Vagina (tissue), 2 donors: ENCODE measurements at places on chromosomes 6 and 20. TPM values are rescaled to one million over a fixed set of nuclear protein-coding genes. Genes with fewer than 3 reads are reported as not detected.
A peak's percentile ranks its signal among the peaks of the same experiment; 100 is the strongest.

DNA sequence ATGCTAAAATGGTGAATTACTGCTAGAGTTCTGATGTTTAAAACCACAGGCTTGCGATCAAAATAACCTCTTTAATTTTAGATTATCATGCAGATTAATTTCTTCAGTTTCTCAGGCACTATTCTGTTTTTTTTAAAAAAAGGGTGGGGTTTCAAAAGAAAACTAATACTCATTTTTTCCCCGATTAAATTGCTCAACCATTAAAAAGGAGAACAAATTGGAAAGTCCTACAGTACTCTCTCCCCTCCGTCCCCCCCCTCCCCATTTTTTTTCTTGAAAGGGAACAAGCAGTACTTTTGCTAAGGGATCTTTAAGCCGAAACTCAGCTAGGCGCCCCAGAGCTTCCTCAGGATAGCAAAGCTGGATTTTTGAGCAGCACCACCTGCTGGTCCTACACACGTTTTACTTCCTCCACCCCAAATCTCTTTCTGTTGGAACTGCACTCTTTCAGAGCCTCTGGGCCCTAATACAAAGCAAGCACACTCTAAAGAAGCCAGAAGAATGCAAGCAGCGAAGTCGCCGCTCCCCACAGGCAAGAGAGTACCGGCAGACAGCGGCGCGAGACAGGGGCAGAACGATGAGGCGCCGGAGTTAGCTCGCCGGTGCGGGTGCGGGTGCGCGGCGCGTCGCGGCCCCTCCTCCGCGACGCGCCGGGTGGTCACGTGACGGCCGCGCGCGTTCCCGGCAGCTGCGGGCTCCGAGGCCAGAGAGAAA is at the start of gene RNF146:
TSS of gene RNF146 (plus strand) at position 687 of the 714 bp plus-strand sequence. CDS start 13,475 bp downstream, outside the sequence.
- H3K36me3 ChIP-seq, result no peaks in the 10 kb centered on the region
- peak within 1 kb of the TSS; percentile 97 for H3K4me3 ChIP-seq
- H3K4me1 ChIP-seq, result peaks cover 34% of the 10 kb centered on the region
- H3K27me3 ChIP-seq, result no peaks in the 10 kb centered on the region
- peak; percentile 93 for DNase-seq

DNA sequence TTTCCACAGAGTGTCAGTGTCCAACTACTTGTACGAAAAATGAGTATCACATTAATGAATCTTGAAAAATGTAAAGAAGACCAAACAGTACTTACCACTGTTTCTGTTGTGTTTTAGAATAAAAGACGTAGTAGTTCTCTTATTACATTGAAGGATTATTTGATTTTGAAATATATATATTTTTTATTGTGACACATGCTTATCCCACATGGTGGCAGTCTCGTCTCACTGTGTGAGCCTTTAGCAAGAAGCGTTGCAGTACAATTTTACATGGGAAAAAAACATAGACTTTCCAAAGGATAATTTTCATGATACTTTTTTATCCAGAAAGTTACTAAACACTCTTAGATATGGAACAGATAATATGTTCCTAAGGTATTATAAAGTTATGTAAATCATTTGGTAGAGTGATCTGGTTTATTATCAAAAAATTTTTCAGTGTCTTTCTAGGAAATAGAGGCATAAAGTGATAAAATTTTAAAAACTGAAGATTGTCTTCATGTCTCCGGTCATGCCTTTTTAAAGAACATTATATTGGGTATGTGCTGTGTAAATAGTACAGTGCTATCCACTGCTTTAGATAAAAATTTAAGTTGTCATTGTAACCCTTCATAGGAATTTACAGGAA is 117.5 kb upstream of the SAMD5 start:
- DNase-seq, result no peak
- no peaks in the 10 kb centered on the region for H3K4me1 ChIP-seq
- no peaks in the 10 kb centered on the region for H3K27me3 ChIP-seq

DNA sequence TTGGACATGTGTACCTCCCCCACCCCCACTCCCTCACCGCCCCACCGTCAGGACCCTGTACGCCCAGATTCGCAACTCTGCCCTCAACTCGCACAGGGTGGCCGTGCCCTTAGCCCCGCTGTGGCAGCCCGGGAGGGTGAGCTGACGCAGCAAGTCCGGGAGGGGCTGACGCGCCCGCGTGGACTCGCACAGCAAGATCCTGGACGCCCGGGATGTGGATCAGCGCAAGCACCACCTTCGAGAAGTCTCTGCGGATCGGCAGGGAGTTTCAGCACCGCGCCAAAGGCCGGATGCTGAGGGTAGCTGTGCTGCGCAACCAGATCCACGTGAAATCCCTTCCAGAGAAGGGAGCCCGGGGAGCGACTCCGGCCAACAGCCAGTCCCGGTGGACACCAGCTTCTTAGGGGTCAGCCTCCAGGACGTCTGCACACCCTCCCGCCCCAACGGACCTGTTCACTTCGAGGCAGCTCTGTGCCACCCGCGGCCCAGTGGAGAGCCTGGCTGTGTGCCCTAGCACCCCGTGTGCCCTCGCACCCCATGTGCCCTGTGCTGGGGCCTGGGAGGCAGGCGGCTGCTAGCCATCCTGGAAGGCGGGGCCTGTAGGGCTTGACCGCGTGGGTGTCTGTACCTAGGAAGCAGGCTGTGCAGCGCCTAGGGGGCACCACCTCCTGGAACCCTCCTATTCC is 6.7 kb upstream of the GJA10 start:
- DNase-seq, result no peak
- H3K4me1 ChIP-seq, result no peaks in the 10 kb centered on the region
- no peak overlapping the region for H3K27ac ChIP-seq
- H3K4me3 ChIP-seq, result no peak overlapping the region
- H3K27me3 ChIP-seq, result peaks cover 3% of the 10 kb centered on the region

Gene C20orf202
- total RNA-seq, result not detected

- H3K36me3 ChIP-seq, result no peaks in the 10 kb centered on the region
- DNase-seq, result no peak
- H3K27ac ChIP-seq, result no peak overlapping the region
- H3K27me3 ChIP-seq, result no peaks in the 10 kb centered on the region
- peak overlapping the region; percentile 42 for H3K4me3 ChIP-seq
- peaks cover 10% of the 10 kb centered on the region for H3K4me1 ChIP-seq
Observed at GRCh38 chr6:28446818-28447511, 3.7 kb upstream of the ZSCAN23 start.

Gene RIPPLY2
- not detected for total RNA-seq

DNA sequence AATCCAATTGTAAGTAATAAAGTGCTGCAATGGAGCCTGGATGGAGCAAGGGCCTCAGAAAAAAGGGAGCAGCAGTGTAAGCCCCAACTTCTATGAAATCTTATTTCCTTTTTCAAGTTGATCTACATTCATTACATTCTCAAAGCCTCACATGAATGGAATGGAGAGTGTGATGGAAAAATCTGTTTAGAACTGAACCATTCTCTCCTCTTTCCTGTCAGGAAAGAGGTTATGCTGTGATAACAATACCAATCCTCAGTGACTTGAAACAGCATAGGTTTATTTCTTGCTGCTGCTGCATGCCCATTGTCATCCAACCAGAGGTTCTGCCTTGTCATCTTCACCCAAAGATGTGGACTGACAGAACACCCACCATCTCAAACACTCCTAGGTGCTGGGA is 8.9 kb upstream of the OR2H2 start:
- H3K4me3 ChIP-seq, result no peak overlapping the region
- no peaks in the 10 kb centered on the region for H3K36me3 ChIP-seq
- no peaks in the 10 kb centered on the region for H3K4me1 ChIP-seq
